ENCODE measurements at places on chromosomes 4 and X. TPM values are rescaled to one million over a fixed set of nuclear protein-coding genes. Genes with fewer than 3 reads are reported as not detected.

Gene MAEA
- total RNA-seq: 68.6 TPM

- no peak for DNase-seq
Observed at GRCh38 chr4:148151806-148152205, 290.4 kb downstream of the NR3C2 start.

Gene NXF2
- not detected for total RNA-seq

GRCh38 chr4:106126062-106126461 is 189.9 kb downstream of the TBCK start:
- DNase-seq: no peak

- DNase-seq: no peak
Observed at GRCh38 chr4:88178626-88179231, 20.3 kb upstream of the ABCG2 start.
